ENCODE measurements at places on chromosomes 12 and 14.

GRCh38 chr12:123960856-123961255, 11.8 kb downstream of the CCDC92 start:
- no peak for DNase-seq

- no peak for DNase-seq
Observed at GRCh38 chr14:99296517-99296916, 24.5 kb upstream of the BCL11B start.

- DNase-seq: no peak
Observed at GRCh38 chr14:96717116-96717515, 80.1 kb upstream of the VRK1 start.

- no peak for DNase-seq
Observed at GRCh38 chr14:25570483-25570882, 520.5 kb upstream of the STXBP6 start.

- peak; percentile 58 for DNase-seq
Observed at GRCh38 chr14:61609191-61609843, 86.0 kb upstream of the HIF1A start.

DNA sequence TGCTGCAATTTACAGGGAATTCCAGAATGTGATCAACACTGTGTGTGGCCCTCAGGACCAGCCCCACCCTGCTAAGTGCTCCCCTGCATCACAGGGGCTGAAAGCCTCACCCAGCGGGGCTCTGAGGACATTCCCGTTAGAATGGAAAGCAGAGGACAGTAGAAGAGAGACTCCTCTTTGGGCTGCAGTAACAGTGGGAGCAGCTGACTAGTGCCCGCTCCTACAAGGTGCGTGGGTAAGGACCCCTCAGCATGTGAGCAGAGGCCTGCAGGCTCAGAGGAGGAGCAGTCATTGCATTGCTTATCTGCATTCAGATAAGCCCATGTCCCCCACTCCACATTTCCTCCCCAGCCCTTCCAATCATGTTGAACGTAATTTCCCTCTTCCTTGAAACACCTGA, 120.1 kb downstream of the ITPR2 start:
- DNase-seq: no peak

DNA sequence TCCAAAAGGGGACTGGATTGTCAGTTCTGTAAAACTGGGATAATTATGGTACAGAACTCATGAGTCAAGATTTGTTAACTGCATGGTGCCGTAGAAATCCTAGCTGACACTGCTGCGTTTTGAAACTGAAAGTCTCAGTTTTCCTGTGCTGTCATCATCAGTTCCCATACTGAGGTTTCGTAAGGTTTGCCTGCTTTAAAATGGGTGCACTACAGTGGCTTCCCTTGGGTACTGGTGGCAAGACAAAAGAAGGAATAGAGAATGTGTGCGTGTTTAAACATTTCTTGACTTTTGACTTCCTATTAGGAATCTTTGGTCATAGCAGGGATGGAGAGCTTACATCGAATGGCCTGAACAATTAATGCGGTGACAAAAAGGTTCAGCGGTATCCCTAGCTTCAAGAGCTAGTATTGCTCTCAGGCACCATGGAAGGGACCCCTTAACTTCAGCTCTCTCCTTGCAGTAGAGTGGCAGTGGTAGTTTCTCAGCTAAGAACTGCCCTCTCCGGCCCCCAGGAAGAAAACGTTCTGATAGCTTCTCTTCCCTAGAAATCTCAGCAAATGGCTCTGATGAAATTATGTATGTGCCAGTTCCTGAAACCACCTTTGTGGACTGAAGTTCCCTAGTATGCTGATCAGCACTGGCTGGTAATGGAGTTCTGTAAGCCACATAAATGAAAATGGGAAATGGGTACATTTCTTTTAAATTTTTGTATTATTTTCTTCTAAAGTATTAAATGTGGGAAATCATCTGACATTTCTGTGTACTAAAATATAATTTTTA, 28.9 kb downstream of the ANO6 start:
- DNase-seq: peak; percentile 52

GRCh38 chr12:120314220-120314619, 12.1 kb downstream of the SIRT4 start:
- DNase-seq: no peak

DNA sequence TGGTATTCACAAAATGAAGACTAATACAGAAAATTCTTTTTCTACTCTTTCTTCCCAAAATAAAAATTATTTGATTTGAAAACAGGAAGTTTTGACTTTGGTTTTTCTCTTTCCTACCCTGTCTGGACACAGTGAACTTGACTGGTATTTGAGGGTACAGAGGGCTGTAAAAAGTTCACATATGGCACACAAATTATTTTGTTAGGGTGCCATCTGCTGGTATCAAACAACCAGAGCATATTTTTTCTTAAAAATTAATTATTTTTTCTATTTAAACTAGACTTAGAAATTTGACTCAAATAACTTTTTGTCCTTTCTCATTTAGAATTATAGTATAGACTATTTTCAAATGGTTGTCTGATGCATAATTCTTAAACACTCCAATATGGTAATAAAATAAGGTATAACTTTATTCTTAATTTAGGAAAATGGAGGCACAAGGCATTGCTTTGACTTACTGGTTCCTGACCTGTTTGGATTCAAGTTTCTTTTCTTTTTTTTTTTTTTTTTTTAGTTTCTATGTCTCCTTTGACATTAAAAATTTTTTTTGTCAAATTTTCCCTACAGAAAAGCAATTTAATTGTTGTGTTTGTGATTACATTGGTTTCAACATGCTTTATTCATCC, 390.6 kb downstream of the PRKD1 start:
- peak; percentile 57 for DNase-seq

- DNase-seq: no peak
Observed at GRCh38 chr12:98737322-98737712, 92.2 kb downstream of the APAF1 start.

DNA sequence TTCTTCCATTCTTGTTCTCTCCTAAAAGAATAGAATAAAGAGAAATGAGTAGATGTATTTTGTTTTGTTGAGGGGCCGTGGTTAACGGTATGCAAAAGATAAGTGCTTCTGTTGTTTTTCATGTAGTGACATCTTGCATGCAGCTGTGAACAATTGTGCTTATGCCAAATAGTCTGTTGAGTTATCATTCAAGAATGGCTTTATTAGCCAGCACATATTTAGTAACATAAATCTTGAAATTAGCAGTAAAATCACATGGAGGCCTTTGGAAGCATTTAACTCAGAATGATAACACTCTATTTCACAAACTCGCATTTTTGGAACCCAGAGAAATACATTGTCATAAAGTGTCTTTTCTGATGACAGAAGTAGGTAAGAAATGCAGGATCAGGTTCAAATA, 1772.0 kb upstream of the FLRT2 start:
- peak; percentile 42 for DNase-seq

GRCh38 chr14:33734387-33734786, 216.5 kb downstream of the EGLN3 start:
- no peak for DNase-seq

DNA sequence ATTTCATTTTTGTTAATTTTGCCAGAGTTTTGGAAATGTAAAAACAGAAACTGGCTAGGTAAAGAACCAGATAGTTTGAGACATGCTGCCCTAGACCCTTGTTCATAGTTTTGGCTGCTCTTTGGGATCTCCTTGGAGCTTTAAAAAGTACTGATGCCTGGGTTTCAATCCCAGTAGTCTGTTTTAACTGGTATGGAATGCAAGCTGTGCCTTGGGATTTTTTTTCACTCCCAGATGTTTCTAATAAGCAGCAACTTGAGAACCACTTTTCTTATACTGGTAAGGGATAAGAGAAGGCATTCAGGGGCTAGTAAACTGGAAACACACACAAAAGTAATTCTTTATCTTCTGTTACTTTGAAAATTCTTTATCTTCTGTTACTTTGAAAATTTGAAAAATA, 18.8 kb downstream of the SLC35F4 start:
- no peak for DNase-seq

GRCh38 chr14:68210729-68211299, 391.2 kb downstream of the RAD51B start:
- peak; percentile 96 for DNase-seq

DNA sequence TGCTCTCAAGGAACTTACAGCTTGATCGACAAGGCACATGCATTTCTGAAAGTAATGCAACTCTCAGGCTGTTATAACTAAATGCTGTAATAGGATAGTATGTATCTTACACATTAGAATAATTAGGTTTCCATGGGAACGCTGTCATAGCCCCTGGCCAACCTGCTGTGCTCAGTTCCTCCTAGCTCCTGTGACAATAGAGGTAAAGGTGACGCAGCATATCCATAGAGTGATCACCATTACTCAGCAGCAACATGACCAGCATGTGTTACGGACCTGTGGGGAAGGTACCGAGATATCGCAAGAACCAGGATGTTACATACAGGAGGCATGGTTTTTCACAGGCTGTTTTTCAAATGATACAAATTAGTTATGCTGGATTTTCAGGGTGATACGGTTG, 150.7 kb downstream of the CAND1 start:
- DNase-seq: no peak

DNA sequence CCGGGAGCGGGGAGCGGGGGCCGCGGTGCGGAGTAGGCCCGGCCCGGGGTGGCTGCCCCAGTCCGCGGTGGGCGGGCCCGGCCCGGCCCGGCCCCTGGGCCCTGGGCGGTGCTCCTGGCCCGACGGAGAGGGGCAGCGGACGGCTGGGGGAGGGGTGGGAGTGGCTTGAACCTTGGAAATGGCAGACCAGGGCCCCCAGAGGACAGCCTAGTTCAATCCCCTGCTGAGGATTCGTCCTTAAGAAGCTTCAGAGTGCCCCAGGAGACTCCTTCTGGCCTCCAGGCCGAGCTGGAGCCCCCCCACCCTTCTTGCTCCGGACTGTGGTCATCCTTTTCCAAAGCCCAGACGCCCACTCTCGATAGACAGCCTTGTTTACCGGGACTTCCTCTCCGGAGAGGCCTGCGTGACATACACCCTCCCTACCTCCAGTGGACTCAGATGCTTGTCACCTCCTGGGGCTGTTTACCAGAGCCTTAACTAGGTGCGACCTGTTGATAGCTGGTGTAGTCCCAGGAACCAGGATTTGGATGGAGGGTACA, 458 bp downstream of the KHNYN start:
- DNase-seq: peak; percentile 84

- DNase-seq: peak; percentile 62
Observed at GRCh38 chr12:26062566-26062965, 62.3 kb downstream of the BHLHE41 start.

DNA sequence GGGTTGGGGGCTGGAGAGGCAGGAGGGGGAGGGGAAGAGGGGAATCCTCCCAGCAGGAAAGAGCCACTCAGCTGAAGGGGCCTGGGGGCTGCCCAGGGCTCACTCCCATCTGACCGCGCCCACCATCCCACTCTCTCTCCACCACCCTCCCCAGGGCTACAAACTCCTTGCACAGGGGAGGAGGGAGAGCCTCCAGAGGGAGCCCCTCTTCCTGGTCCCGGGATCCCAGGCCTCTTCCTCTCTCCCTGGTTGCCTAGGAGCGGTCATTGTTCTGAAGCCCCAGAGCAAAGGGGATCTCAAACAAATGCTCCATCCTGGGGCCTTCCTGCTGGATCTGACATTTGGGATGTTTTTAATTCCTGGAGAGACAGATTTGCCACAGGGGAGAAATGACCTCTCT, 39.8 kb upstream of the DLK1 start:
- no peak for DNase-seq

DNA sequence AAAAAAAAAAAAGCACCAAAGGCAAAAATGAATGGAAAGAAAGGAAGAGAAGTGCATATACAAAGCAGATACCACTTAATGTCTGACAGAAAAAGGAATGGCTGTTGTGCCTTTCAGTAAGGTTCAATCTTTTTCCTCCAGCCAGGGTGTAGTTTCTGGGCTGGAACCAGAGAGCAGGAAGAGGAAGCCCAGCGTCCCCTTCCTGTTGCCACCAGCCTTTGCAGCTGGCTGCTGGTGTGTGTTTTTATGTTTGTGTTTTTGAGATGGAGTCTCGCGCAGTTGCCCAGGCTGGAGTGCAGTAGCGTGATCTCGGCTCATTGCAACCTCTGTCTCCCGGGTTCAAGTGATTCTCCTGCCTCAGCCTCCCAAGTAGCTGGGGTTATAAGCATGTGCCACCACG, 64.6 kb upstream of the LTA4H start:
- no peak for DNase-seq

DNA sequence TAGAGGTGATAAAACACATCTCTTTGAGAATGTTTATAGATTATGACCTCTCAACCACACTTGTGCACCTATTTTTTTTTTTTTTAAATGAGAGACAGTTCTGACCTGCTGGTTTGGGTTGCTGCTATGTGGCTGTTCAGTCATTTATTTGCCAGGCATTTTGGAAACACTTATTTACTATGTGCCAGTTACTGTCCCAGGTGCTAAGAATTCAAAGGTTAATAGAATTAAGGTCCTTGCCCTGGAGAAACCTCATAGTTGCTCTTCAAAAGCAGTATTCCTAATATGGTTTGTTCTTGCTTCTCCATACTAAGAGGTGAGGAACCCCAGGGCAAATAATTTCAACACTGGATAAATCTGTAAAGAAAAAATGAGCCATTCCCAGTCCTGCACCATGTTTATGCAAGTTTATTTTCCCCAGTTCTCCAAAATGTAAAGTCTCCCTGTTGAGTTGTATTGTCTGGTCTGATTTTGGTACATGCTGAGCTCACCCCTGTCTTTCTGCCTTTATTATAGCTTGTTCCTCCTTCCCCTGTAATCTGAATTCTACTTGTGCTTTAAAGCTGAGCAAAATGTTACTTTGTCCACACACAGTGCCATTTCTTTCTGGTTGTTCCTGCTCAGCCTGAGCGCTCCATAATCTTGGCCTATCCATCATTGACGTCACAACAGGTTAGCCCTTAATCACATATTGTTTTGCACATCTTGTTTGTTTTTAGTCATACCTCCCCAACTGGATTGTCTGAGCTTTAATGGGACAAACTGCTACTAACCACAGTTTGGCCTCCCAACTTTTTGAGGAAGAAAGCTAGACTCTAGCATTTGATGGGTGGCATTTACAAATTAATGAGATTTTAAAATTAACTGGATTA, 56.7 kb downstream of the SRGAP1 start:
- no peak for DNase-seq

DNA sequence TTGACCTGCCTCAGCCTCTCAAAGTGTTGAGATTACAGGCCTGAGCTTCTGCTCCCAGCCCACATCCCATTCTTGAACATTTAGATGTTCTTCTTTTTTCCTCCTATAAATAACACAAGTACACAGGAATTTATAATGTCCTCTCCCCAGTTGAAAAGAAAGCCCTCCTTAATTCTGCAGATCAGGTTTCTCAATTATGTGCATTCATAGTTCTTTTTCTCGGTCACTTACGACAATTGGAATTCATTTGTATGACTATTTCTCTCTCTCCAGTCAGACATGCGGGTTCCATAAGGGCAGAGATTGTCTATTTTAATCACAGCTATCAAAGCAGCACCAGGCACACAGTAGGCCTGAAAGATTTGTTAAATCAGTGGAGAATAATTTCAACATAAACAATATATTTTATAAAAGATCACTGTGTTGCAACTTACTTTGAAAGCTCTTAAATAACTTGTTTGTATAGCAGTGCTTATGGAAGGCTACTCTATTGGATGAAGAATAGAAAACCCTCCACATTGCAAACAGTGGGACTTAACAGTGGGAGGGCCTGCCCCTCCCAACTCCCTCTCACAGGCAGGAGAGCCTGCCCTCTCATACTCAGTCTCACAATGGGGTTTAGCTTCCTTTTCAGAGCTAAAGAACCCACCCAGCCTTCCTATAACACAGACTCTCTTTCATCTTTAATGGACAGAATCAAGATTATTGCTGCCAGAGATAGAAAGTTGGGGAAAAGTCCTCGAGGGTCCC, 84.1 kb upstream of the TRAF3 start:
- DNase-seq: no peak

- DNase-seq: no peak
Observed at GRCh38 chr14:77520555-77520954, 21.9 kb upstream of the ISM2 start.

- peak; percentile 99 for DNase-seq
Observed at GRCh38 chr12:10211940-10212738, 538 bp upstream of the GABARAPL1 start.
